ENCODE measurements at places on chromosomes 5 and 9.

GRCh38 chr5:138770977-138771376 lies 17.8 kb downstream of the CTNNA1 start:
- DNase-seq: no peak

DNA sequence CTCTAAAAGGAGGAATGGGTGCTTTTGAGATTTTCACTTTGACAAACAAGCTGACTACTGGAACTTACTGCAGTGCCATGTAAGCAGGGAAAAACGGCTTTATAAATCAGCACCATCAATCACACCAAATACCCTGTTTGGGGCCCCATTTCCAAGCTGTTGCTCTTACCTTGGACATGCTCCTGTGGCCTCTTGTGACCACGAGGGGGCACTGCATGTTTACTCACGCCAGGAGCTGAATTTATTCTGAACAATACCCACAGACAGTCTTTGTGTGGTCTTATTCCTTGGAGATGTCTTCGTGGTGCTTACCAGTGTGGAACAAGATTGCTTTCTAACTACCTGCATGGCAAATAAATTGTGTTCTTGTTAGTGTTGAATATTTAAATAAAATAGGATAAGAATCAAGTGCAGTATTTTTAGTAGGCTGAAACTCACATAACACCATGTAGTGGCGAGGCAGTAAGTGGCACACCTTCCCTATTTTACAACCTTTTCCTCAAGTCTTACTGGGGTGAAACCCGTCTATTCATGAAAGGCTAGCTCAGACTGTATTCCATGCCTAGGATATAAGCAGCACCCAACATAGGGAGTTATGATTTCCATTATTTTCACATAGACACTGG lies 155.5 kb upstream of the NMUR2 start:
- DNase-seq: peak; percentile 84

DNA sequence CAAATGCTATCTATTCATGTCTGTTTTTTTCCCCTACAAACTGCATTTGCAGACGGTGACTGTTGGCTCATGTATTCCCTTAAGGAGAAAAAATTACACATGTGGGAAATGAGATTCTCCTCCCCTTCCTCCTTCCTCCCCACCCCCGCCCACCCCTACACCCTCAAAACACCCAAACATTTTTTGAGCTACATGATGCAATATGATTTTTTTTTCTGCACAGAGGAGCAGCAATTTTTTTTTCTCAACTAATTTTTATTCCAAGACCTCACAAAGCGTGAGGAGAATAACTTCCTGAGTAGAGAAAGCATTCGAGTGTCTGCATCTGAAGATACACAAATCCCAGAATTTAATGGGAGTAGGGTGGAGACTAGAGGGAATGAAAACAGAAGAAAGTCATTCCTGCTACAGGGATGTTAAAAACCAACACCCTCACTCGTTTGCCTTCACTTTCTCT lies 118.1 kb downstream of the PRDM6 start:
- no peak for DNase-seq

- no peak for DNase-seq
These were observed 547.0 kb upstream of the COX7C start for GRCh38 chr5:86070719-86071118.

DNA sequence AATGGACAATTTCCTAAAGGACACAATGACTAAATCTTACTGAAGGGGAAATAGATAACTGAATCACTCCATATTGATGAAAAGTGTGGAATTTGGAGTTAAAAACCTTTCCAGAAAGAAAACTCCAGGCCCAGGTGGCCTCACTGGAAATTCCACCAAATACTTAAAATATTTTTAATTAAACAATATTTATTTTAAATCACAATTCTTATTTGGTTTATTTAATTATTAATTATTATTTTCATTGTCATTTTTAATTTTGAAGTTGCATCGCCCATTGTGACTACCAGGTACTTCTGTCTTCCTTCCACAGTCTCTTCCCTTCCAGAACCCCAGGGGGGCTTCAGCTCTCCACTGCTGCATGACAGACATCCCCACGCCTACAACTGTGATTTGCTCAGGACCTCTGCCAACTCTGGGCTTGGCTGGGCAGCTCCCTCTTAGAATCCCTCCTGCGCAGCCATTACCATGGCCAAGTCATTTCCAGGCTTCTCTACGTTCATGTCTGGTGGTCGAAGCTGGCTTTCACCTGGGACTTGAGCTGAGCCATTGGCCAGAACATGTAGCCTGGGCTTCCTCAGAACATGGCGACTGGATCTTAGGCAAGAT lies 16.4 kb upstream of the GADD45G start:
- DNase-seq: no peak

- no peak for DNase-seq
These were observed 115.3 kb upstream of the MSX2 start for GRCh38 chr5:174609116-174609515.
